ENCODE measurements at places on chromosomes 13 and 19.

GRCh38 chr13:103625194-103625593 is 559.0 kb upstream of the SLC10A2 start:
- no peak for DNase-seq

DNA sequence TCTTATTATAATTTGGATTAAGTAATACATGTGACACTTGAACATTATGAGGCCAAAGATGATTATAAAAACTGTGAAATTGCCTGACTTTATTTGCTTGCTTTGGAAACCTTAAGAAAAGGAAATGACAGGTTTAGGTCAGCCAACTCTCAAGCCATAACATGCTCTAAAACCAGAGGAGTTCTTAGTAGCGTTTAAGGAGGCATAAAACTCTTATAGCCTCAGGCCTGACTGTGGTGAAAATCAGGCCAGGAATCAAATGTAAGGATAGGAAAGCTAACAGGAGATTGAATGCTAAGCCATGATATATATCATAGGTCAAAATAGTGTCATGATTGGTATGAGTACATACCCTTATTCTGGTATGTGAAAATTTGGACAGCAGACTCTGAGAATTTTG is 1142.4 kb upstream of the MIR17HG start:
- DNase-seq, result no peak

GRCh38 chr13:26968431-26969341 is 202.9 kb downstream of the USP12 start:
- DNase-seq, result no peak

GRCh38 chr13:50306156-50306555 is 290.9 kb downstream of the KCNRG start:
- no peak for DNase-seq

DNA sequence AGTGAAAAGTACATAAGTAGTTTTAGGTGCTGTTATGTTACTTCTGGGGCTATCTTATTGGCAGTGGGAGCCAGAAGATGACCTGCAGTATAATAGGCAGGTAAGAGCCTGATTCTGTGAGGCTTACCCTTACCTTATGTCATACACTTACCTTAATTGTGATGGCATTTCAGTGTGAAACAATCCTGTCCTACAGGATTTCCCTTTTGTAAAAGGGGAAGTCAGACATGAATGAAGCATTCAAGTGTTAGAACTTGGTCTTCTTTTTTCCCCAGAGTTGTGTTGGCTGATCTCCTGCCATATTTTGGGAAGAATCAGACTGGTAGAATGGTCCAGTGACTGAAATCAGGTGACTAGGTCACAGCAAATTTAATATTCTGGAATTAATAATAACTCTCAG is 55.2 kb downstream of the SGCG start:
- no peak for DNase-seq

DNA sequence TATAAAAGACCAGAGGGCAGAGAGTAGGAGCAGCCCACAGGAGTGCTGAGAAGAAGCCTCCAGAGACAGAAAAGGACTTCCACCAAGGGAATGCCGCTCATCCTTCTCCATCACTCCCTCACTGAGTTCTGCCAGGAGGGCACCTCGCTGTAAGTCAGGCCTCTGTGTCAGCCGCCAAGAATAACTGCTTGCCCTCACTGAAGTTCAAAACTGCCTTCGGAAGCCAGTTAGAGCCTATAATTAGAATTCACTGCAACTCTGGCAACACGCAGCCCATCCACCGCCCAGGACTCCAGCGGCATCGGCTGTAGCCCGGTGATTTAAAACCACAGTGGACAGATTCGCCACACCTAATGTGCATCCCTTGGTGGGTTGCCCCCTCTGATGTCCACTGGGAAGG is 281.8 kb upstream of the ZNF507 start:
- DNase-seq, result no peak

DNA sequence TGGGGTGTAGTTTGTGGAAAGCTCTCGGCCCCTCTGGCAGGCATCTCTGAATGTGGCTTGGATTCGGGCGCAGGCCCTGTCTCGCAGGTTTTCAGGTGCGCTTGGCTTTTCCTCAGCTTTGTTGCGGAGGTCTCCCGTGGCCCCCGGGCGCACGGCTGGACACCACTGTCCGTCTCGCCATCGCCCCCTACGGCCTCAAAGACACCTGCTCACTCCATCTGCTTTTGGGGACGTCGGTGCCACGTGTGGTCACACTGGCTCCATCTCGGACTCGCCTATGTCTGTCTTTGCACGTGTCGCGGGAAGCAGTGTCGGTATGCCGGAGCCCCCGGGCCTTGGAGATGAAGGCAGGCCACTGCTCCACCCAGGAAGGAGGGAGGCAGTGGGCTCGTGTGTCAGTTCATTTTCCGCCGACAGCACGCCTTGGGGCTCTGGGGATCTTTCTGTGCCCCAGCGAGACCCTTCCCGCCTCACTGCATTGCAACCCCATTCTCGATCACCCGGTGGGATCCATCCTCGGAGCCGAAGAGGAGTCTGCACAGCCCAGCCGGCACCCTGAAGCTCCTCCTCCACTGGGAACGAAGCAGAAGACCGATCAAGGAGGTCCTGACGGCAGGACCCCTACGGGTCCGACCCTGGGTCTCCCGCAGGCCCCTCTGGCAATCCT is 42.1 kb downstream of the ZNF146 start:
- no peak for DNase-seq

GRCh38 chr13:90032841-90033493 is 1314.5 kb upstream of the MIR17HG start:
- DNase-seq, result no peak

DNA sequence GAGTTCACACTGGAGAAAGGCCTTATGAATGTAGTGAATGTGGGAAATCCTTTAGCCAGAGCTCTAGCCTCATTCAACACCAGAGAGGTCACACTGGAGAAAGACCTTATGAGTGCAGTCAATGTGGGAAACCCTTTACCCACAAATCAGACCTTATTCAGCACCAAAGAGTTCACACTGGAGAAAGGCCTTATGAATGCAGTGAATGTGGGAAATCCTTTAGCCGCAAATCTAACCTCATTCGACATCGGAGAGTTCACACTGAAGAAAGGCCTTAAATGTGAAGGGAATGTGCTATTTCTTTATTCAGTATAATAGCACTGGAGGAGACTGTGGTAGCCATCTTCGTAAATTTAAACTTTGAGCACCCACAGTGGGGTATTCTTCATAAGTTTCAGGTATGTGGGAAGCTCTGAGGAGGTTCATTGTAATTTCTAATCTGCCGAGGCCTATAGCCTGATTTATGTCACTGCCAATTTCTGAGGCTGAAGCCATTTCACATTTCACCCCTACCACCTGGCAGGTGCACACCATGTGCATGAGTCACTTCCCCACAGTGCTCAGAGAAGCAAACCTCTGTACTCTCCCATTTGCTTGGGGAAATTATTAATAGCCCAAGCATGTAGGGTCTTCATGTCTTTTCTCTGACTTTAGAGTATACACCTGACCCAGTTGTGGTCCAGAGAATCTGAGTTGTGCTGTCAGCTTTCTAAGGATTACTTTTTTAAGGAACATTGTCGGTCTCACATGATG is 6.4 kb downstream of the ZNF551 start:
- DNase-seq, result peak; percentile 36

DNA sequence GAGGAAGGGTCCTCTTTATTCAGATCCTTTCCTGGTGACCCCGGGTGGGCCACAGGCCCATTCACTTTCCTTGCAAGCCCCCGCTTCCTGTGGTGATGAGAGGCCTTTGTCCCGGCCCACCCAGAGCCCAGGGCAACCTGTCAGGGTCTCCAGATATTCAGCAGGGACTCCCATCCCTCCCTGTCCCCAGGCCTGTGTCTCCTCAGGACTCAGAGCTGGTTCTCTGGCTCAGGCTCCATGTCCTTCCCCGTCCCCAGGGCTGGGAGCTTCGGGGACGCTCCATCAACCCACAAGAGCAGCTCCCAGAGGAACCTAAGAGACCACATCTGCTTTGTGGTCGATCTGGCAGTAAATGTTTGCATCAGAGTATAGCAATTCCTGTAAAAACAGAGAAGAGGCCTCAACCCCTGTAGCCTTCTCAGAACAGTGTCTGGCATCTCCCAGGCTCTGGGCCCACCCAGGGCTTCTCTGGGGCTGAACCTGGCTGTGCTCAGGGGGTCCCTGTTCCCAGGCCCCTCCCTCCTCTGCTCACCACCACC is 7.8 kb downstream of the CEACAM4 start:
- no peak for DNase-seq

DNA sequence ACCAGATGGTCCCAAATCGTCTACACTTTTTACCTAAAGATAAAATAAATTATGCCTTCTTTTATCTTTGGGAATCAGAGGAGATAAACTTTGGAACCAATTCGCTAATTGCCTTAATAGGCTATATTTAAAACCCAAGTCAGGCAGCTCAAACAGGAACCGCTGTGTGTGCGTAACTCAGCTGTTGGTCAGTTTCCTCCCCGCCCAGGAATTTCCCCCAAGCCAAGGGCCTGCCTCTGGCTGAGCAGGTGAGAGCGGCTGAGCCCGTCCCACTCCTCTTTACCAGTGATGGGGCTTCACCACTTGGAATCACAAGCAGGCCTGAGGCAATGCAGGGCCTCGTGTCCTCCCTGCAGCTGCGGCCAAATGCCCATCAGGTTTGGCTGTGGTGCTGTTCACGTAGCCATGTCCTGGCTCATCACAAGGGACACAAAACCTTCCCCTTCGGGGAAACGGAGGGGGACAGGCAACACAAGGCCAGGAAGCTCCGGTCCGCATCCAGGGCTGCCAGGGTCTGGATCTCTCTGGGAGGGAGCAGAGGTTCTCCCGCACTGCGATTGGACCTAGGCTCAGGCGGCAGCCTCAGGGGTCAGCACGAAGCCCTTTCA is 503 bp upstream of the SLC7A9 start:
- no peak for DNase-seq

DNA sequence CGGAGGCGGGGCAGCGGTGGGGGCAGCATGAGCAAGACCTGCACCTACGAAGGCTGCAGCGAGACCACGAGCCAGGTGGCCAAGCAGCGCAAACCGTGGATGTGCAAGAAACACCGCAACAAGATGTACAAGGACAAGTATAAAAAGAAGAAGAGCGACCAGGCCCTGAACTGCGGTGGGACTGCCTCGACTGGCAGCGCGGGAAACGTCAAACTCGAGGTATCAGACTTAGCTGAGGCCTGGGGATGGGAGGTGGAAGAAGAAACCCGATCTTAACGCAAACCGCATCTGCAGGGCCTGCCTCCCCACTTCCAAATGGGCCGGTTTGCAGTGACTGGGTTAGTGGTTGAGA is 693 bp downstream of the RFXAP start:
- DNase-seq, result peak; percentile 76

DNA sequence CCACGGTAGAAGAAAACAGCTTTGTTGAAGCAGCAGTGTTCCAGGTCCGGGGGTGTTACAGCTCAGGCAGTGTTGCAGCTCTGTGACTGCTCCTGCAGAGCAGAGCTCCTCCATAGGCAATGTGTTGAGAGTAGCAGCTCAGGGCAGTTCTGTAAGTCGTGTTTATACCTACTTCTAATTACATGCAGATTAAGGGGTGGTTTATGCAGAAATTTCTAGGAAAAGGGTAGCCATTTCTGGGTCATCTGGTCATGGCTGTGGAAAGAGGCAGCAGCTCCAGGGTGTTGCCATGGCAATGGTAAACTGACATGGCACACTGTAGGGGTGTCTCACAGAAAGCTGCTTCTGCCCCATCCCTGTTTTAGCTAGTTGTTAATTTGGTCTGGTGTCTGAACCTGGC is 316.4 kb downstream of the GPC5 start:
- no peak for DNase-seq

GRCh38 chr19:33811736-33812387 is 15.2 kb downstream of the KCTD15 start:
- DNase-seq, result no peak

DNA sequence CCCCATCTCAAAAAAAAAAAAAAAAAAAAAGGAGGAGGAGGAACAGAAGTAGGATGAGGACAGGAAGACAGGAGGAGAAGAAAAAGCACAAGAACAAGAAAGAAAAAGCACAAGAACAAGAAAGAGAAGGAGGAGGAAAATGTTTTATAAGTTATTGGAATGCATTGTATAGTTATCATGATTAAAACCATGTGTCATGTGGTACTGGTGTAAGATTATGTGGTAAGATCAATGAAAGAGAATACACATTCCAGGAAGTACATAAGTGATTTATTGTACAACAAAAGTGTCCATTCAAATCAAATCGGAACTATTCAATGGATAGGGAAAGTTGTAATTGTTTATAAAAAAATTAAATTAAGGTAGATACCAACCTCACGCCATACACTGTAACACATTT is 167.7 kb downstream of the MZT1 start:
- no peak for DNase-seq

DNA sequence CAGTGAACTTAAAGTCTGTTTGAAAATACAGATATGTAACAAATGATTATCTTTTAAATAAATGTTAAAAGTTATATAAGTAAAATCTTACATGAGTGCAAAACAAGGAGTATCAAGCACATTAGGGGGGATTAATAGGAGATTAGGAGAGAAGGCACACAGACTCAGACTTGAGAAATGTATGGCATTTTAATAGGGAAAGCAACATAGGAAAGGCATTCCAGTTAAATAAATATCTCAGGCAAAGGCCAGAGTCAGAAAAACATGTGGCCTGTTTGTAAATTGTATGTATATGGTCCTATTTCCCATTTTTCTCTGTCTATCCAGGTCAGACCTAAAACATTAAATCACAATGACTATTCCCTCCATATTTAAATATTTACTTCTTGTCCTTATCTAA is 462.7 kb downstream of the GPC6 start:
- no peak for DNase-seq

DNA sequence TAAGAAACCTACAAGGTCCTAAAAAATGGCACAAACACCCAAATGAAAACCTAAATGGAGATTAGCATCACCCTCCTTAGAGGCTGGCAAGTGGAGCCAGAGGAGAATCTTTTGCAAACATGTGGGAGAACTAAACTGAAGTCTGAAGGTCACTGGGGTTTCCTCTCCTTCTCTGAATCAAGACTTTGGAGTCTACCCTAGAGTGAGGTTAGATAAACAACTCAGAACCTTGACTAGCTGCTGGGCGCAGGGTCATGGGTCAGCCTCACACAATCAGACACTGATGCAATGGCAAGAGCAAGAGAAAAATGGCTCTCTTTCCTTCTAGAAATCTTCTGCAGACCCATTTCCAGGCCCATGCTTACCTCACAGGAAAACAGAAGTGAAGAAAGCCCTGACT is 165.8 kb downstream of the KCTD12 start:
- DNase-seq, result no peak

GRCh38 chr13:84705982-84706710 is 823.9 kb upstream of the SLITRK1 start:
- DNase-seq, result no peak

GRCh38 chr13:91017031-91017668 is 330.3 kb upstream of the MIR17HG start:
- peak; percentile 67 for DNase-seq

Measured in erythroblast (primary cell).